ENCODE measurements at places on chromosomes 6 and 20. TPM values are rescaled to one million over a fixed set of nuclear protein-coding genes. Genes with fewer than 3 reads are reported as not detected.

Gene PTCRA
- polyA plus RNA-seq = 0.51 TPM

Gene OR12D3
- not detected for polyA plus RNA-seq

Gene MCCD1
- polyA plus RNA-seq = 24.1 TPM

Gene GATA5
- polyA plus RNA-seq = 5.4 TPM

- DNase-seq = no peak
Observed at GRCh38 chr6:15763837-15764236, 101.0 kb upstream of the DTNBP1 start.

- DNase-seq = no peak
Observed at GRCh38 chr6:30615219-30615957, 1.7 kb downstream of the PPP1R10 start.

GRCh38 chr20:33499355-33499754 lies 9.5 kb downstream of the CBFA2T2 start:
- DNase-seq = no peak

Data from right renal cortex interstitium (tissue), 3 donors.